ENCODE measurements at places on chromosomes 1 and 21.

DNA sequence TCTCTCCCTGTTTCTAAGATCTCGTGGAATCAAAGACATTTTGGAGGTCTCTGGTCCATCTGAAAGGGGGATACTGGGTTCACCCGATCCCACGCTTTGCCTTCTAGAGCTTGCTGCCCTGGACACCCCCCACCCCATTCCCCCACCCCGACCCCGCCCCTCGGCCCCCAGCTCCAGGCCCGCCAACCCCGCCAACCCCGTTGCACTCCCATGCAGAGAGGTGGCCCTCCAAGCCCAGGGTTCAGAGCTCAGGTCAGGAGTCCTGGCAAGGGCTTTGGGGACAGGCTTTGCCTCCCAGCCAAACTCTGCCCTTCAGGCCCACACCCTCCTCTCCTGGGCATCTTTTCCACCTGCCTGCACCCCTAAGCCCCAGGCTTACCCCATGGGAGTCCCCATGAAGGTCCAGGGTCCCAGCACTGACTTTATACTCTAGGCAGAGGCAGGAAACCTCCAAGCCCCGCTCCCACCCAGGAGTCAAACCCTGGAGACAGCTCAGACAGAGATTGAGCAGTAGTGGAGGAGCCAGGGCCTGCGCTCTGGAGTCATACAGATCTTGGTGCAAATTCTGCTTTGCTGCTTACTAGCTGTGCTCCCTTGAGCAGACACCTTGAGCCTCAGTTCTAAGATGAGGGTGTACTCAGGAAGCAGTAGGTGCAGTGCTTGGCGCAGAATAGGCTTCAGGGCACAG is 155.9 kb downstream of the FOXD2 start:
- DNase-seq: no peak

- DNase-seq: no peak
Measured at GRCh38 chr1:234878288-234878687, 250.3 kb downstream of the TOMM20 start.

GRCh38 chr1:116491700-116492357 is 79.0 kb downstream of the CD58 start:
- no peak for DNase-seq

GRCh38 chr1:100834777-100835660 is 59.6 kb downstream of the EXTL2 start:
- no peak for DNase-seq

DNA sequence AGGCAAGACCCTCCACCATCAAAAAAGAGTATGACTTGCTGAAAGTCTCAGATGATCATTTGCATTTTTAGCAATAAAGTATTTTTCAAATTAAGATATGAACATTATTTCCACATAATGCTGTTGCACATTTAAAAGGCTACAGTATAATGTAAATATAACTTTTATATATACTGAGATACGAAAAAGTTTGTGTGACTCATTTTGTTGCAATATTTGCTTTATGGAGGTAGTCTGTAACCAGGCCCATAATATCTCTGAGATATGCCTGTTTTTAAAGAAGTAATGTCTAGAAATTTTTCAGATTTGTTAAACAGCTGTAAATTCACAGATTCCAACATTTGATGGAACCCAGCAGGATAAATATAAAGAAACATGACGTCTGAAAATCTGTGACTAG is 86.7 kb downstream of the MAN1A2 start:
- DNase-seq: no peak

- peak; percentile 7 for DNase-seq
Measured at GRCh38 chr1:60765204-60765603, 317.2 kb upstream of the NFIA start.

DNA sequence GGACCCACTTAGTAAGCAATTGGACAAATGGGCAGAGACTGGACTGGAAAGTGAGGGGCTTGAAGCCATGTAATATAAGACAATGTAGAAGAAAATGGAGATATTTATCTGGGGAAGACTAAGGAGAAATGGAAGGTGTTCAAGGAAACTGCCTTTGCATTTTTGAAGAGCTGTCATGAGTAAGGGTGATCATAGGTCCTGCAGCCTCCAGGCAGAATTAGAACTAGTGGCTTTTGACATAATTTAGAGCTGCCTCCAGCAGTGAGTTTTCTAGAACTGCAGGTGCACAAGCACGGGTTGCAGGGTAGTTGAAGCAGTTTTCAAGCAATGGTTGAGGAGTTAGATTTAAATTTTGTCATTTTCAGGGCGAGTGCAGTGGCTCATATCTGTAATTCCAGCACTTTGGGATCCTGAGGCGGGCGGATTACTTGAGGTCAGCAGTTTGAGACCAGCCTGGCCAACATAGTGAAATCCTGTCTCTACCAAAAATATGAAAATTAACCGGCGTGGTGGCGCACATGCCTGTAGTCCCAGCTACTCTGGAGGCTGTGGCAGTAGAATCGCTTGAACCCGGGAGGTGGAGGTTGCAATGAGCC is 3.7 kb upstream of the CDC14A start:
- no peak for DNase-seq

DNA sequence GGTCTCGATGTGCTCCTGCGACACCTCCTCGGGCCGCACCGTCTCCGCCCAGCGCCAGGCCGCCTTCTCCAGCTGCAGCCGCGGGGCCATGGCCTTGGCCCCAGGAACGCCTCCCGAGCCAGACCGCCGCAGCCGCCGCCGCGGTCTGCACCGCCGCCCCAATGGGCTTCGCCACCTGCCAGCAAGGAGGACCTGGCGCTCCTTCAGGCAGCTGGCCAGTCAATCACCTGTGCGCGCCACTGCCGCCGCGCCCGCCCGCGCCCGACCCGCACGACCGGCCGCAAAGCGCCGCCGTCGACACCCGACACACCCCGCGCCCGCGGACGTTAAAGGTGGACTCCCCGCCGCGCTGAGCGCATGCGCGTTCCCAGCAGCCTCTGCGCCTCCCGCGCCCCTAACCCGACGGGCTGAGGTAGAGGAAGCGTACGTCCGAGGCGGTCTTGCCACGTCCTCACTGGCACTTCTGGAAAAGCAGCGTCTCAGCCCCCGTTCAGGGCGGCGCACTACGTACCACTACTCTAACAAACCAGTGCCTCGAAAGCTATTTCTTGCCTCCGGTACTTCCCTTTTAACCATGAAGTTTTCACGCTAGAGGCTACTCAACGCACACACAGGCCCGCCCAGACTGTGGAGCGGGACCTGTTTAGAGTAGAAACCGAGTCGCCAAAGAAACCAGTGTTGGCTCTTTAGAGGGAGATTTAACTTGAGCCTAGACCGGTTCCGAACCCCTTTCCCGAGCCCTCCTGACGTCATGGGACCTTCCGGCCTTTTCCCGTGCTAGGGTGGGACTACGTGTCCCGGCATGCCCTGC is at the start of gene USP48:
TSS of gene USP48 (minus strand) at position 282 of the 811 bp plus-strand sequence. CDS start at position 90, 192 bp downstream.
- peak; percentile 92 for DNase-seq

DNA sequence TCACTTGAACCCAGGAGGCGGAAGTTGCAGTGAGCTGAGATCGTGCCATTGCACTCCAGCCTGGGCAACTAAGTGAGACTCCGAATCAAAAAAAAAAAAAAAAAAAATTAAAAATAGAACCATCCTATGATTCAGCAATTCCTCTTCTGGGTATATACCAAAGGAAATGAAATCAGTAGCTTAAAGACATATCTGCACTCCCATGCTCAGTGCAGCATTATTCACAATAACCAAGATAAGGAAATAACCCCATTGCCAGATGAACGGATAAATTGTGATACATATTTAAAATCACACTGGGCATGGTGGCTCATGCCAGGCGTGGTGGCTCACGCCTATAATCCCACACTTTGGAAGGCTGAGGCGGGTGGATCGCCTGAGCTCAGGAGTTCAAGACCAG is 23.8 kb downstream of the ALDH9A1 start:
- no peak for DNase-seq

GRCh38 chr1:106063510-106063909 is 993.0 kb upstream of the PRMT6 start:
- no peak for DNase-seq

DNA sequence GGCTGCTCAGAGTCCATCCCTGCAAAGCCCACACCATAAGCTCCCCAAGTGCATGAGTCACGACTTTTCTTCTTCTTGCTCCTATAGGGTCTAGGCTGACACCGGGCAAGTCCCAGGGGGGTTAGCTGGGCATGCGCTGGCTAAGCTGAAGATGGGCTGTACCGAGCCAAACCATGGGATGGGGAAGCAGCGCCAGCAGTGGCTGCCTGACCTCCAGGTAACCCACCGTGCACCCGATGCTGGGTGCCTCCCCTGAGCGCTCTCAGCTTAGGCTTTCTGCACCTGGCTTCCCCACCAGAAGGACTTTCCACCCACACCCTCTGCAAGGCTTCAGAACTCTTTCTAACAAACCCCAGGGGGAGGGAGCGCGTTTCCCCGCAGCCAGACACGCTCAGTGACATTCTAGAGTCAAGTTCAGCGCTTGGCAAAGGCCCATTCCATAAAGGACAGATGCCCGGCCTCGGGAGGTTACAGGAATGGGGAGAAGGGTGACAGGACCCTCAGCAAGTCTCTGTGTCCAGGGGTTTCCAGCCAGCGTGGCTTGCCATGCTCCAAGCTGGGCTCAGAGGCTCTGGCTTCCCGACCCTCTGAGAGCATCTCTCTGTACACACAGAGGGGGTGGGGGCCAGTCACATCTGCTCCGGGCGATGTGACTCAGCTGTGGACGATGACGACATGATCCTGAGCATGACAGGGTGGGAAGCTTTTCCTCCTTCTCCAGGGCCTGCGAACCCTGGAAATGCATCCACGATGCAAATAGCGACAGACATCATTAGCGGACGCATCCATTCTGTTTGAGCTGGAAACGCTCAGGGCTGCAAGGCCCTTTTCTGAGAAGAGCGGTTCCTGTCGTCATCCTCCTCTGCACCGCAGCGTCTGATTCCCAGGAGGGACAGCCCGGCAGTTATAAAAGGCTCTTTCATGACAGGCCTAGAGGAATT is 107.8 kb downstream of the SIK1 start:
- DNase-seq: no peak

GRCh38 chr21:41186755-41187536 is 19.0 kb downstream of the BACE2 start:
- no peak for DNase-seq

DNA sequence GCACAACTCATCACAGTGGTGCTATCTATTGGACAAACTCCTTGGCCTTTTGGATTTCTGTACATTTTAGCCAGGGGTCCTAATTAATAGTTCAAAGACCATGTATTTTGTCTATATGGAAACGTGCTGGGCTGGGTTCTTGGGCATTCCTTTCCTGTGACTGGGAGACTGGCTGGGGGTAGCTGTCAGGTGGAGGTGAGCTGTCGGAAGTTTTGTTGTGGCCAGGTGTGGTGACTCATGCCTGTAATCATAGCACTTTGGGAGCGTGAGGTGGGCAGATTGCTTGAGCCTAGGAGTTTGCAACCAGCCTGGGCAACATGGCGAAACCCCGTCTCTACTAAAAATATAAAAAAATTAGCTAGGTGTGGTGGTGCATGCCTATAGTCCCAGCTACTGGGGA is 392.4 kb downstream of the RPS6KC1 start:
- DNase-seq: no peak

DNA sequence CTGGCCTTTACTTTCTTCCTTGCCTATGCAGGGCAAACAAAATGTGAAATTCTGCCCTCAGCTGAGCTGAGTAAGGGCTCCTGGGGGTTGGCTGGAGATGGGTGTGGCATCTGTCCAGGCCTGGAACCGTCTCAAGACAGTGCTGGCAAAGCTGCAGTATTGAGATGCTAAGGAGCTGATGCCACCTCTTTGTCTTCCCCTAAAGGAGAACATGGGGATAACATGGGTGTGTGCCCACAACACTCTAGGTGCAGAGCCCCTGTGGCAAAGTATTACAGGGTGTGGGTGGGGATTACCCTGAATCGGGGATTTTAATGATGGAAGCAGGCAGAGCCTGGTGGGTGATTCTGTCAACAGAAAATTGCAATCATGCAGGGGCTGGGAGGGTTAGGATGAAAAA is 2.5 kb upstream of the ST3GAL3 start:
- peak; percentile 32 for DNase-seq

GRCh38 chr1:56973923-56974742 is 8.3 kb upstream of the C8B start:
- DNase-seq: no peak

DNA sequence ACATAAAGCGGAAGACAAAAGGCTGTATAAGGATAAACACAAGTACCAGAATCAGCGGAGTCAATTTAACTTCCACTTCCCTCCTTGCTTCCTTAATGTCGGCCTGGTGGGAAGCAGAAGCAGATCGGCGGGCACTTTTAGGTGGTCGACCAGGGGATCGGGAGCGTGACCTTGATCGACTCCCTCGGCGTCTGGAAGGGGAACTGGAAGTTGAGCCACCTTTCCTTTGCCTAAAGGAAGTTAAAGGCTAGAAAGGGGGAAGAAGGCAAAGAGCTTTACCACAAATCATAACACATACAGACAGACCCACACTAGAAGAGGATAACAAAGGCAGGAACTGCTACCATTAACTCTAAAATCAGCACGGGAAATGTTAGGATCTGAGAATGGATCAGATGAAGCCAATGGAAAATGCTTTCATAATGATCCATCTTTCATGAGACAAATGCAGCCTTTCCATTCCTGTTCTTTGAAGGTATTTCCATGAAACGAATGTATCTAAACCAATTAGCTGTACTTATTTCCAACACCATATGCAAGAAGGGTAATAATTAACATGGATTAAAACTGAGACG is 5.7 kb downstream of the LBR start:
- no peak for DNase-seq

DNA sequence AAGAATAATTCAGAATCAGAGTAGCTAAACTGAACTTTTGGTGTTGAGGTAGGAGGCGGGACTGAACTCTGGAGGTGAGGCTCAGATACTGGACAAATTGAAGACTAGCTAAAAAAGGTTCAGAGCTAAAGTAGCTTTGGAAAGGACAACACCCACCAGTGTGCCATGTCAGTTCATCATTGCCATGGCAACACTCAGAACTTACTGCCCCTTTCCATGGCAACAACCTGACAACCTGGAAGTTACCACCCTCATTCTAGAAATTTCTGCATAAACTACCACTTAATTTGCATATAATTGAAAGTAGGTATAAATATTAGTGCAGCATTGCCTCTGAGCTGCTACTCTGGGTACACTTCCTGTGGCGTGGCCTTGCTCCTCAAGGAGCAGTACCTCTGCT is 30.3 kb upstream of the POGK start:
- DNase-seq: no peak

DNA sequence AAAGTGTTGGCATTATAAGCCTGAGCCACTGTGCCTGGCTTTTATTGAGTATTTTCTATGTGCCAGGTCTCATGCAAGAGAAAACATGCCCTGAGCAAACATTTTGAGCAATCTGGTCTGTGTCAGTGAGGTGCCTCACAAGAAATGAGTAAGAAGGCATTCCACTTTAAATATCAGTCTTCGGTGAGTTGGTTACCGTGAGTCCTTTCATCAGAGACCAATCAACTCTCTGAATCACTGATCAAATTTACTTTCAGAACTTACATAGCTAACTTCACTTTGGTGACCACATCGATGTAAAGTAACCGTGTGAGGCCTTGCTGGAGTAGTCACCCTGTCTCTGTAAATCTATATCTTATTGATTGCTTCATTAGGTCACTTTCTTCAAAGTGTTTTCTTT is 14.3 kb upstream of the DDX59 start:
- DNase-seq: no peak

GRCh38 chr1:200152336-200152735 is 124.8 kb downstream of the NR5A2 start:
- DNase-seq: no peak

Measured in AG09319 (cell line).